ENCODE measurements at places on chromosomes 11 and 22. TPM values are rescaled to one million over a fixed set of nuclear protein-coding genes. Genes with fewer than 3 reads are reported as not detected.

OR6M1 gene
- total RNA-seq = not detected

GPHA2 gene
- not detected for total RNA-seq

SCGB2A2 gene
- total RNA-seq = not detected

MB gene
- 2.7 TPM for total RNA-seq

OR8K3 gene
- not detected for total RNA-seq

APOBEC3H gene
- 7.6 TPM for total RNA-seq

LRRC74B gene
- total RNA-seq = not detected

APOL3 gene
- 42.2 TPM for total RNA-seq

SCN2B gene
- 0.05 TPM for total RNA-seq

NAGA gene
- total RNA-seq = 28.2 TPM

ACTN3 gene
- 0.07 TPM for total RNA-seq

MS4A14 gene
- total RNA-seq = not detected

All from activated CD4-positive, alpha-beta T cell treated with anti-CD3 and anti-CD28 coated beads, Interleukin-2, amount 10 ng/mL, durations not matched to agents 24 days and 14 days (primary cell).